AG20443 (cell line): ENCODE measurements at places on chromosomes 2 and 18.

DNA sequence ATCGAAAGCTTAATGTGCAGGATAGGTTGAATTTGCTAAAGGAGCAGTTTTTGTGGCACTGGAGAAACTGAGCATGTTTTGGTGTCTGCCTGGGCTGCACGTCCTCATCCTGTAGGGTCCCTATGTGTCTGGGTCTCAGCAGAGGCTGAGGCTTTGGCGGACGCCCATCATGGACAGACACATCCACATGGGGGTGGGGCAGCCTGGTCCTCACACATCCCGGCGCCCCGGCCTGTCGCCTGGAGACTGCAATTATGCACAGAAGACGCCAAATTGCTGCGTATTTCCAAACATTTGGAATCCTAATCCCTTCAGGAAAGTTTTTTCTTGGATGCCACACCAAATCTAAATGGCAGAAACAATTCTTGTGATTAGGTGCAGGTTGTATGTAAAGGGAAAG is 128.2 kb upstream of the TWIST2 start:
- no peak for DNase-seq

- DNase-seq: peak; percentile 83
These were observed 134.8 kb upstream of the DOCK10 start for GRCh38 chr2:225177098-225177497.

GRCh38 chr2:240111253-240111652 is 24.9 kb downstream of the COPS9 start:
- DNase-seq: peak; percentile 9

DNA sequence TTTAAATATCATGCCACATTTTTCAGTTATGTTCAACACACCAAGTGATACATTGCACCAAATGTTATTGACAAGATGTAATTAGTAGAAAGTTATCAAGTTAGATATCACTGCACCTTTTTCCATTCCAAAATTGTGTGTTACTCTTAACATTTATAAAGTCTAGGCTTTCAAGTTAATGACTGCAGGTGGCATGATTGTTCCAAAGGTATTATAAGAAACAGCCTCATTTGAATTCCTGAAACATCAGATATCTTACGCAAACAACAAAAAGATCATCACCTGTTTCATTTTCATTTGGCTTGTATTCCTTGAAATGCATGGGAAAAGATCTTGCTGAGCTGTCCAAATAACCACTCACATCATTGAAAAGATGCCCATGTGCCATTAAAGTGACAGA is 1528.2 kb upstream of the ZEB2 start:
- DNase-seq: no peak

- peak; percentile 65 for DNase-seq
These were observed 8.5 kb downstream of the STEAP3 start for GRCh38 chr2:119231975-119232665.

DNA sequence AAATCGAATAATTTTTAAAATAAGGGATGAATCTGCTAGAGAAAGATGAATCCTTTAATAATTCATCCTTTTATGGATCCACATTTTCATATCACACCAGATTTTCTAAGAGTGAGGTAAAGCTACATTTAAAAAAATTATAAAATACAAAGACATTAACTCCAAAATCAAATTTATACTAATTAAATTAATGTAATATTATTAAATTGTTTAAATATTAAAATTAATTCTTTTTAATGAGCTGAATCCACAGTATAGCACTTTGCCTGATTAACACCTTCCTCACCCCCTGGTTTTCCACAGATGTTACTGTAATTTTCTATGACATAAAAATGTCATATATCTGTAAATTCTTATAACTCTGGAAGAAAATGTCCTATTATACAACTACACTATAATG is 26.2 kb downstream of the ZRANB3 start:
- DNase-seq: no peak

DNA sequence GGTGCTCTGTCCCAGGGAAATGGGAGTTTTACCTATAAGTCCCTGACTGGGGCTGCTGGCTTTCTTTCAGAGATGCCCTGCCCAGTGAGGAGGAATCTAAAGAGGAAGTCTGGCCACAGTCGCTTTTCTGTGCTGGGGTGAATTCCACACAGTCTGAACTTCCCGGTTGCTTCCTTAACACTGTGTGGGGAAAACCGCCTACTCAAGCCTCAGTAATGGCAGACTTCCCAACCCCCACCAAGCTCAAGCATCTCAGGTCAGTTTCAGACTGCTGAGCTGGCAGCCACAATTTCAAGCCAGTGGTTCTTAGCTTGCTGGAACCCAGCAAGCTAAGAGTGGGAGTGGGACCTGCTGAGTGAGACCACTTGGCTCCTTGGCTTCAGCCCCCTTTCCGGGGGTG is 54.9 kb downstream of the NUP35 start:
- DNase-seq: no peak

- DNase-seq: no peak
These were observed 13.7 kb downstream of the COL5A2 start for GRCh38 chr2:189165656-189166380.

GRCh38 chr2:110744429-110744828 is 12.1 kb downstream of the ACOXL start:
- no peak for DNase-seq

- DNase-seq: no peak
These were observed 691.4 kb downstream of the CPS1 start for GRCh38 chr2:211247751-211248150.
